ENCODE measurements at places on chromosomes 11 and 22.

- peak; percentile 82 for DNase-seq
Observed at GRCh38 chr11:65919573-65920371, 546 bp downstream of the DRAP1 start.

DNA sequence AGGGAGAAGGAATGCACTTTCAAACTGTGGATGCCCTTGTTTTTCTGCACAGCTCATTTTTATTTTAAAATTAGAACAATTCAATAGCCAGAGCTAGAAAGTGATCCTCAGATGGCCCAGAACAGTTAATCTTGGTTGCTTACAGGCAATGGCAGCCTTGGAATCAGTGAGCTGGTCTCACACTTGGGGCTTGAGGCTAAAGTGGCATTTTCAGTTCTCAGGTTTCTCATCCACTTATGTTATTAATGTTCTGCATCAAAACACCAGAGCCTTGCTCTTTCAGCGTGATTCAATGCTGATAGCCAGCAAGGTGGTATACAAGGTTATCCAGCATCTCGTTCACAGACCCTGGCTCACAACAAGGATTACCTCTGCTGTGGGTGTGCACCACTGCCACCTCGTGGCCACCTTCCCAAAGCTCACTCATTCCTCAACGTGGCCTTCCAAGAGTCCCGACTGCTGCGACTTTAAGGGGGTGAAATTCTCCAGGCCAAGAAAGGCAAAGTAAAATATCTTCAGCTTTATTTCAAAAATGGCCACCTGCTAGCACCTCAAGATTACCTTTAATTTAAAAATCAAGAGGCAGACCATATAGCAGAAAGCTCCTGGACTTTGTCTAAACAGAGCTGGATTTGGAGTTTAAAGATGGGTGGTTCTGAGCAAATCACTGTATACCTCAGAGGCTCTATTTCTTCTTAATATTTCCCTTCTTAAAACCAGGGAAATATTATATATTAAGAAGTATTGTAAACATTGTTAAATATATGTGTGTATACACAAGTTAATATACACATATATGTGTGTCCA, 34.2 kb upstream of the FSHB start:
- DNase-seq, result peak; percentile 34

DNA sequence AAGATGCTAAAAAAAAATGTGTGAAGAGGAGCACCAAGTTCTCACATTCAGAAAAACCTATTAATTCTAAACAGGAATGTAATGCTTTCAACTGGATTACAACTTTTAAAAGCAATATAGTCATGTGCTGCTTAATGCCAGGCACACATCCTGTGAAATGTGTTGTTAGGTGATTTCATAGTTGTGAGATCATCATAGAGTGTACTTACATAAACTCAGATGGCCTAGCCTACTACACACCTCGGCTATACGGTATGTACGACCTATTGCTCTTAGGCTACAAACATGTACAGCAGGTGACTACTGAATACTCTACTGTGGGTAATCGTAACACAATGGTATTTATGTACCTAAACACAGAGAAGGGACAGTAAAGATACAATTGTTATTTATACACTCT, 142.3 kb downstream of the RBFOX2 start:
- DNase-seq, result no peak

- no peak for DNase-seq
Observed at GRCh38 chr11:92707665-92708064, 261.8 kb upstream of the MTNR1B start.

DNA sequence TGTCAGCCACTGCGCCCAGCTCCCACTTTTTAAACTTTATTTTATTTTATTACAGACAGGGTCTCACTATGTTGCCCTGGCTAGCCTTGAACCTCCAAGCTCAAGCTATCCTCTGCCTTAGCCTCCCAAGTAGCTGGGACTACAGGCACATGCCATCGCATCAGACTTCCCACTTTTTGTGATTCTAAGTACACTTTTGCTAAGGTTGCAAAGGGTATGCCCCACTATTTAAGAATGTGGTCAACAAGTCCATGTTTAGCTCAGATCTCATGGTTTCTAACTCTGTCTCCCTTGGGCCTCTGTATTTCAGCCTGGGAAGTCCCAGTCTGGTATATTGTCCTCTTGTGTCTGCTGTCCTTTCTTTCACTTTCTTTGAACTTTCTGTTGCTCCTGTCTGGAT, 35.3 kb downstream of the EXPH5 start:
- no peak for DNase-seq
